Islet precursor cell (in vitro differentiated cells): ENCODE measurements at places on chromosomes 3 and 15.

DNA sequence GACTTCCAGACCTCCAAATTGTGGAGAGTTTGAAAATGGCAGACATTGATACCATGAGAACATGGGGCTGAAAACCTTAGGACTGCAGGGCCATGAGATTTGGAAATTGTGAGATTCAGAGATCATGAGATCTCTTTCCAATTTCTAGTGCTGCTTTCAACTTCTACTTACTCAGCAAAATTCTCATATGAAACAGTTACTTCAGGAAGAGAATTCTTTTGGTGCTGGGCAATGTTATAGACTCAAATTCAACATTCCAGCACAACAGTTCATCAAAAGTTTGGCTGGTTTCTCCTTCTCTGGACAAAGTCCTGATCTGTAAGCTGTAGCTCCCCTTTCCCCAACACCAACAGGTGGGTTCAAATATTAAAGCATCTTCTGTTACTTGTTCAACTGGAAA lies 506.9 kb upstream of the NECTIN3 start:
- no peak for DNase-seq

DNA sequence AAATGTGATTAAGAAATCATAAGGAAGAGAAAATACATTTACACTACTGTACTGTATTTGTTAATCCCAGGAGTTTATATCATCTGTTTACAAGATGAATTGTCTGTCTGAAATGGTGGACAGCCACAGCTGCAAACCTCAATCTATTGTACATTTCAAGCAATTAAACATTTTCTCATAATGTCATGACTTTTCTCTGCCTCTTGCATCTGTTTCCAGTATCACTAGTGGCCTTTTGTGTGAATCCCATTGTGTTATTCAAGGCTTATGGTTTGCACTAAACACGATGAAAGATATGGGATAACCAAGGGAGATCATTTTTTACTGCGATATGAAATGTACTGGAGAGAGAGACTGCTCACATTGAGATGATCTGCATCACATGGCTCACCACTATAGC lies 200.2 kb upstream of the LRRN1 start:
- no peak for DNase-seq

GRCh38 chr3:105722943-105723556 lies 145.8 kb downstream of the CBLB start:
- DNase-seq = no peak

DNA sequence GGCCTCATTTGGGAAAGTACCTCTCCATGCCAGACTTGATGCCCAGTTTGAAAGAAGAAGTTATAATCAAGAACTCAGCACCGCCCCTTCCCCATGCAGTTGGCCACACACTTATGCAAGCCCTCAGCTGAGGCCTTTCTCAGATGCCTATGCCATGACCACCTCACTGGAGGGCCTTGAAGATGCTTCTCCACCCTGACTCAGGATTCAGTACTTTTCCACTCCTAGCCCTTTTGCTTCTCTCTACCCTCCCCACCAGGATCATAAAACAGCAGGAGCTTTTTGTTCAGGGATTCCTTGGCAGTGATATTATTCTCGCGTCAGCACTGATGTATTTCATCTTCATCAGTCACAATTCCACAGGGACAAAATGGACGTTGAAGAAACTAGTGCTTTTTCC lies 313.5 kb downstream of the PYDC2 start:
- peak; percentile 84 for DNase-seq

GRCh38 chr15:57920911-57921310 lies 144.6 kb downstream of the ALDH1A2 start:
- no peak for DNase-seq

DNA sequence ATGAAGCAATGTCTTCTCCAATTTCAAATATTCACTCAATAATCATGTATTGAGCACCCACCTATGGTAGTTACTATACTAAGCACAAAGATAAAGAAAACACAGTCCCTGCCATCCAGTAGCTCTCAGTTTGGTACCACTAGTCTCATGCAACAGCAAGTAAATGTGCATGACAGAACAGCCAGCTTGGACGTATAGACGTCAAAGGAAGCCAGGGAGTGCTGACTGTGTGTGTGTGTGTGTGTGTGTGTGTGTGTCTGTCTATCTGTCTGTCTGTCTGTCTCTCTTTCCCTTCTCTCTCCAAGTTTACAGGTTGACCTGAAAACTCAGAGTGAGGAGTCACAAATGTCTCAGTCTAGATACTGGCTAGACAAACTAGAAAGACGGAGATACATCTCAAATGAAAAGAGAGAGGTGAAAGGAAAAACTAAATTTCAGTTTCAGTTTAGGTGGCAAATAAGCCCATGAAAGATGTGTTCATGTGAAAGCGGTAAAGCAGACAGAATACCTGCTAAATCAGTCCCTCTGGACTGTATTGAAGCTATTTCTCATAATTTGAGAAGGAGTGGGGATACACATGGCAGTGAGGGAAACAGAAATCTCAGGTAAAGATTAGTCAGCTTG lies 141.1 kb upstream of the PTPRG start:
- DNase-seq = no peak

- peak; percentile 72 for DNase-seq
Observed at GRCh38 chr3:126557761-126558160, 971 bp downstream of the C3orf22 start.

DNA sequence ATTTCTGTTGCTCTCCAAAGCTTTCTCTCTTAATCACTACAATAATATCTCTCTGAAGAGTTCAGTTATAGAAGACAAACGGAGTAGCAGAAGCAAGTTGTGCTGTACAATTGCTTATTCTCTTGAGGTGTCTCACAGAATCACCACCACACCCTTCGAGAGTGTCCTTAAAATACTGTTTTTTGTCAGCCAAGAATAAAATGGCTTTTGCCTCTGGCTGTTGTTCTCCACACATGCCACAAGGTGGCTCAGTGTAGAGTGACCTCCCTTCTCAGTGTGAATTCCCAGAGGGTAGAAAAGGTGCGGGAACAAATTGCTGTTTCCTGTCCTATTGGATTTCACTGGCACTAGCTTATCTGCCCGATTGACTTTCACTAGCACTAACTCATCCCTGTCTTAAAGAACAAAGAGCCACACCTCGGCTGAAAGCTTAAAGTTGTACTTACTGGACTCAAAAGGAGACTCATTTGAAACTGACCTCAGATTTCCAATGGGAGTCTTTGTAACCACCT lies 134.2 kb upstream of the SATB1 start:
- peak; percentile 64 for DNase-seq

DNA sequence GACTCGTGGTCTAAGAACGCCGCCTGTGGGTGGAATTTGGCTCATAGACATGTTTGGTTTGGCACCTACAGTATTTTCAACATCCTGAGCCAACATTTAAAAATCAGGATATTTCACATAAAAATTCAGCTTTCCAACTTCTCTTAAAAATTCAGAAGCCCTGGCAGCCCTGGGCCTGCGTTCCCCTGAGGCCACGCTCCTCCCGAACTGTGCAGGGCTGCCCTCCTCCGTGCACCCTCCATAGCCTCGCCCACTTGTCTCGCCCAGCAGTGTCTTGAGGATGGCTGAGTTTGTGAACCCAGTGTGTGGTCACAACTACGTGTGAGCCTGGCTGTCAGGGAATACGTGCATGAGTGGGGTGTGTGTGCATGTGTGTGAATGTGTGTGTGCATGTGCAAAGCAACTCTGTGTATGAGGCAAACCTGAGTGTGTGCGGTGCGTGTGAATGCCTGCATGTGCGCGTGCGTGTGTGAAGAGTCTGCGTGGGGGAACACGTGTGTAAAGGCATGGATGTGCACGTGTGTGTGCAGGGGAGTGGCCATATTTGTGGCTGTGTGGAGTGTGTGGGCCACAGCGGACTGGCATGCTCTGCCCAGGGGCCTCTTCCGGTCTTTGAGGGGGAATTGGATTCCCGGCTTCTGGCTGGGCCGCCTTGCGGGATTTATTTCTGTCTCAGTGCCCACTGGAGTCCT lies 30.9 kb downstream of the PTH1R start:
- no peak for DNase-seq

DNA sequence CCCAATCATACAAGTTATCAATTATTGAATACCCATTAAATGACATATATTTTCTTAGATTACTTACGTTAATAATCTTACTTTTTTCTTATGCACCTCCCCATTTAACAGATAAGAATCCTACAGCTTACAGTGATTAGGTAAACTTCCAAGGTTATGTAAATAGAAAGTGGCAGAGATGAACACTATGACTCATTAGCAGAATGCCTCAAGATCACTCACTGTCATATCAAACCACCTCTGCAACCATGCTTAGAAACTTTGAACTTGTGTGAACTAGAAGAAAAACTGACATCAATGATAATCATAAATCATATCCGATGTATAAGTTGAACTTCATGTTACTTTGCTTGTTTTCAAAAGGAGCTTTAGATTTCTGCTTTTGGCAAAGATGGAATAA lies 911.6 kb upstream of the ARPP21 start:
- DNase-seq = no peak

DNA sequence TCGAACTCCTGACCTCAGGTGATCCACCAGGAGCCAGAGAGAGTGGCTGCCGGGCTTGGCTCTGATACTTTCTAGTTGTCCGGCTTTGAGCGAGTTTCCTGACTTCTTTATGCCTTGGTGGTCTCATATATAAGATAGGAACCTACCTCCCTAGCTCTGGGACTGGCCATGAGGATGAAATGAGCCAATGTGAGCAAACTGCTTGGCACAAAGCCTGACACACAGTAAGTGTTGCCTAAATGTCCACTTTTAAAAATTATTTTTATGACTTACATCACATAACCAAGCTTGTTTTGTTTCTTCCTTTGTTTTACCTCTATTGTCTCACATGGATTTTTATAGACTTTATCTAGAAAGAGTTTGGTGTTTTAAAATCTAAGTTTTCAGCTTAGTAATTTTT lies 42.1 kb upstream of the CCDC174 start:
- DNase-seq = no peak

DNA sequence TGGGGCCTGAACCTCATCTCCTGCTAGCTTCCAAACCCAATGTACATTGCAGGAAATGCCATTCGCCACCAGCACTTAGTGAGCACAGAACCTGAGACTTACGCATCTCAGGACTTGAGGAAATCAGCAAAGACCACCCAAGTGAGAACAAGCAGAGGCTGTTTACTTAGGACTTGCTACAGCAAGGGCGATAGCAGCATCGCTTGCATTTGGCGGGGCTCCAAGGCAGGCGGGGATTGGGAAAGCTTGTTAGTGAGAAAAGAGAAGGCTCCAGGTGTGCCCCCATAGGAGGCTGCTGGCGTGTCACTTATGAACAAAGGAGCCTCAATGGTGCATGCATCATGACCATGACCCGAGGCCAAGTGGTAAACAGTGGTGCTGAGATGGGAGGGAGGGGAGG lies 19.7 kb downstream of the SLC6A20 start:
- peak; percentile 45 for DNase-seq

- DNase-seq = no peak
Observed at GRCh38 chr15:70486012-70486411, 277.3 kb downstream of the UACA start.
